Right ventricle myocardium superior (tissue), 1 donor: ENCODE measurements at places on chromosomes 11 and 22. TPM values are rescaled to one million over a fixed set of nuclear protein-coding genes. Genes with fewer than 3 reads are reported as not detected.

OR8A1 gene
- not detected for total RNA-seq

- DNase-seq = no peak
These were observed 19.4 kb downstream of the ELFN2 start for GRCh38 chr22:37407856-37408255.

CCDC85B gene
- 27.9 TPM for total RNA-seq

DNA sequence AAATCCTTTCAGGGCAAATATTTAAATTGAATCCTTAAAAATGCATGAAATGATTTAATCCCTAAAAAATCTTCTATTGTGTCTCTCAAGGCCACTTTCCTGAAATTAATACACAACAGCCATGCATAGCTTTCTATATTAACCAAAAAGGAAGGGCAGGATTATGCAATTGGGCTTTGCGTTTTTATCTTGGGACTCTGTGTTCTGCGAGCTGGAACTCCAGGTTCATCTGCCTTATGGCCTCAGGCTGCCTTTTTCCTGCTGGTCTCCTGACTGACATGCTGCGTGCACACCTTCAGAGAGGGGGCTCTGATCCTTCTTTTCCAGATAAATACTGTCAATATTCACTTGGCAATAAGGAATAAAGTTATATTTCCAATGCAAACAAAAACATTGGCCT lies 141.7 kb upstream of the GRIA4 start:
- no peak for DNase-seq

GRCh38 chr11:75852406-75853017 lies 37.5 kb downstream of the UVRAG start:
- no peak for DNase-seq

GRCh38 chr22:40654522-40655167 lies 18.1 kb upstream of the MRTFA start:
- peak; percentile 80 for DNase-seq

DNA sequence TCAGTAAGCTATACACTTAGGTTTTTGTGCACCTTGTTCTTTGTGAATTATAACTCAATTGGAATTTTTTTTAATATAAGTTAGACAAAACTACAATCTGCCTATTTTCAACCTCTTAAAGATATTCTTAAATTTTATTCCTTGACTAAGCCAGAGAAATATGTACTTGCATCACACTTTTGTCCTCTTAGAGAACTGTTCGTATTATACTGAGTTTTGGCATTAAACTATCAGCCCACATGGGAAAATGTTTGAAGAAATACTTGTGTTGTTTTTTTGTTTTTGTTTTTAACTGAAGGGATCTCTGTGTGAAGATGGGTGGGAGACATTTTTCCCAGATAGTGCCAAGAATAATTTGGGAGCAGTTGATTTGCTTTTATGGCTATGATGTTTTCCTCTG lies 25.3 kb downstream of the CEP295 start:
- no peak for DNase-seq

CD3E gene
- 0.38 TPM for total RNA-seq

SH3BP1 gene
- 1.9 TPM for total RNA-seq

DNA sequence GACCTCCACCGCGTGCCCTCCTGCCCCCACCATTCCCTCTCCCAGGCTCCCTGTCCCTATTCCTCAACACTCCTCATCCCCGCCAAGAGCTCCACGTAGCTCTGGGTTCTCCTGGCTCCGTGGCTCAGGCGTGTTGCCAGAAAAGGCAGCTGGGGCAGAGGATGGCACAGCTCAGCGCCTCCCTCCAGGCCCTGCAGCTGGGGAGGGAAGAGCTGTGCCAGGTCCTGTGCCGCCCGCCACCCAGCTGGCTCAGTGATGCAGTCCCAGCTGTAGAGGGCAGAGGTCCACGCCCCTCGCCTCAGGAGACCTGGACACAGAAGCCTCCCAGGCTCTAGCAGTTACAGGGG lies 4.2 kb downstream of the ARHGAP1 start:
- DNase-seq = peak; percentile 86
